ENCODE measurements at places on chromosomes 3 and 15.

DNA sequence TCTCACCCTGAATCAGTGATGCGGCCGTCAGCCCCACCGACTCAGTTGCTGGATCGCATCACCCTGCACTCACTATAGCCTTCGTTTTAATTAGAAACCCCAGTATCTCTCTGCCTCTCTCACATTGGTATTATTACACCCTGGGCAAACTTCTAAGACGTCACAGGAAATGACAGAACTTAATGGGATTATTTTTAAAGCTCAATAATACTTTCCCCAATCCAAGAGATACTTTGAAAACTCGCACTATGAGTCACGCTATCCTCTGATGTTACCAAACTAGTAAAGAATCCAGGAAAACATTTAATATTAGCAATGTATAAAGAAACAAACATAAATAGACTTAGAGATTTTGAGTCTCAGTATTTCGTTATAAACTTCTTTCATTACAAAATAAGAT, 36.6 kb downstream of the RUBCN start:
- no peak for DNase-seq

- no peak for DNase-seq
Observed at GRCh38 chr3:3189961-3190360, 10.5 kb upstream of the CRBN start.

DNA sequence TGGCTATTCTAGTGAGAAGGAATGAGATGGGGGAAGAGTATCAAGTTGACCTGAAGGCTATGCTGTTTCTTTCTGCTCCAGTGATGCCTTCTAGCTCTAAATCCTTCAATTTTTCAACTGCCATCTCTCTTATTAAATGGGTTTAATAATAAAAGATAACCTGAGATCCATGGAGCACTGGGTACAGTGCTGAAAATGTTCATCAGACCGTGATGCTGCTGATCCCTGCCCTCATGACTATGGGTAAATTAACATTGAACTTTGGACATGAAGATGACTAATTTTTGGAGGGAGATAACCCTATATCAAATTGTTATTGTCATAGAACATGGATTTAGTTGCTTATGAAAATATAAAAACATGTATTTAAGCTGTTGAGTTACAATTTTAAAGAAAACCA, 27.7 kb upstream of the SLC2A2 start:
- no peak for DNase-seq

- DNase-seq, result no peak
Observed at GRCh38 chr15:98937413-98938104, 70.0 kb downstream of the PGPEP1L start.

DNA sequence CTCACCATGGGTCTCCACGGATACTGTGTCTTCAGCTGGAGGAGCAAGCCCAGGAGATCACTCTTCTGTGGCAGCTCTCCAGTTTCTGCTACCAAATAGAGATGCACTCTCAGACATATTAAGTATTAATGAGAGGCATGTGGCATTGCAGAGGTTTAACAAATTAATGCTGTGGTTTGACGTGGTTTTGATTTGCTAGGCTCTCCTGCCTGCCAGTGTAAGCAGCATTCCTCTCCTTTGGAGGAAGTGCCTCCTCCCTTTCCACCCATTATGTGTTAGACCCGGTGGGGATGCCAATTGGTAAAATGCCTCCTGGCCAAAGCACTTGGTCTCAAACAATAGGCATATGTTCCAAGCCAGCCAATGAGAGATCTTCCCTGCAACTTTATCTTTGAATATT, 124.8 kb downstream of the MYLK start:
- DNase-seq, result no peak

GRCh38 chr3:52805270-52806039, 10.9 kb downstream of the ITIH3 start:
- no peak for DNase-seq

GRCh38 chr15:25710184-25710583, 152.9 kb downstream of the ATP10A start:
- no peak for DNase-seq

DNA sequence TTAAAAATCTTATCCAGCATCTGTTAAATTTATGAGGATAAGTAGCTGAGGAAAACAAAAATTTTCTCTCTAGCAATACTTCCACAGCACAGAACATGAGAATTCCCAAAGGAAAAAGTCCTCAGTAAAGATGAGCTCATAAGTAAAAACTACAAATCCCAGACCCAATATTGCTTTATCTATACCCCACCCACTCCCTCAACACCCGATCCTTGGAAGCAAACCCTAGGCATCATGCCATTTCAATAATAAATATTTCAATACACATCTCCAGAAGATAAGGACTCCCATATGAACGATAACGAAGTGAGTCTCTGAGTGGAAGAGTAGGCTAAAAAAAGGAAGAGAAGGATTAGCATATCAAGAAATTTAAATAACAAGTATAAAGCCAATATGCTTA, 8.3 kb upstream of the PRR20G start:
- DNase-seq, result no peak

GRCh38 chr15:27743638-27744037, 355.5 kb downstream of the OCA2 start:
- DNase-seq, result no peak

GRCh38 chr3:195133013-195133412, 137.9 kb downstream of the XXYLT1 start:
- DNase-seq, result no peak

GRCh38 chr3:32460031-32460749, 42.5 kb downstream of the CMTM6 start:
- DNase-seq, result no peak

- no peak for DNase-seq
Observed at GRCh38 chr15:70604666-70605315, 158.6 kb downstream of the UACA start.

- no peak for DNase-seq
Observed at GRCh38 chr15:23483821-23484299, 36.8 kb upstream of the GOLGA6L2 start.

- DNase-seq, result no peak
Observed at GRCh38 chr15:52208306-52208946, 17.2 kb upstream of the GNB5 start.

GRCh38 chr15:96047255-96047931, 283.1 kb upstream of the NR2F2 start:
- DNase-seq, result no peak

DNA sequence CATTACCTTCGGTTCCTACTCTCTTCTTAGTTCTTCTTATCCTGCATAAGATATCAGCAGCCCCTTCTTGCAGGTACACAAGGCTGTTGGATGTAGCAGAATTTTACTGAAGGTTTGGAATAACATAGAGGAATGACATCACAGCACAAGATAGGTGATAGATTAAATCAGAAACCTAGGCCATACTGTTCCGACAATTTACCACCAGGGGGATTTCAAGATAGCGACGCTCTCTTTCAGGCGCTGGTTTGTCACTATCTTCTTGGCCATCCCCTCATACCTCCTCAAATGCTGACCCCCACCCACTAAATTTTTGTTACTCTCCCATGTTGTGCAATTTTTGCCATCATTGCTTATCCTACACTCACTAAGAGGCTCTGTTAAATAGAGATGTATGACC, 3.5 kb downstream of the SIDT1 start:
- DNase-seq, result no peak

- DNase-seq, result no peak
Observed at GRCh38 chr3:5699811-5700210, 512.3 kb downstream of the EDEM1 start.

GRCh38 chr3:177948716-177949425, 587.4 kb upstream of the KCNMB2 start:
- no peak for DNase-seq

DNA sequence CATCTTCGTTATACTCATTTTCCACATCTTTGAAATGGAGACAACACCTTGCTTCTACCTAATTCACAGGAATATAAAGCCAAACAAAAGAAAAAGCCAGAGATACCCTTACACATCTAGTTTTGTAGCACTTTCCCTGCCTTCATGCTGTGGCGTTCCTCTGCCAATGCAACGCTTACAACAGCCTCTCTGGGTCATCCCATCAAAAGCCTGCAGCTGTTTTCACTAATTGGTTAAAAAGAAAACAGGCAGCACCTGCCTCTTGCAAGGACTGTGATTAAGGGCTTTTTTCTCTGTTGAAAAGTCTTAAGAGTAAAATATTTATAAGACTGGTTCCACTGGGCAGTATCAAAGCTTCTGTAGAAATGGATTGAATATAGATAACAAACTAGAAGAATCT, 120.3 kb downstream of the FMN1 start:
- no peak for DNase-seq

DNA sequence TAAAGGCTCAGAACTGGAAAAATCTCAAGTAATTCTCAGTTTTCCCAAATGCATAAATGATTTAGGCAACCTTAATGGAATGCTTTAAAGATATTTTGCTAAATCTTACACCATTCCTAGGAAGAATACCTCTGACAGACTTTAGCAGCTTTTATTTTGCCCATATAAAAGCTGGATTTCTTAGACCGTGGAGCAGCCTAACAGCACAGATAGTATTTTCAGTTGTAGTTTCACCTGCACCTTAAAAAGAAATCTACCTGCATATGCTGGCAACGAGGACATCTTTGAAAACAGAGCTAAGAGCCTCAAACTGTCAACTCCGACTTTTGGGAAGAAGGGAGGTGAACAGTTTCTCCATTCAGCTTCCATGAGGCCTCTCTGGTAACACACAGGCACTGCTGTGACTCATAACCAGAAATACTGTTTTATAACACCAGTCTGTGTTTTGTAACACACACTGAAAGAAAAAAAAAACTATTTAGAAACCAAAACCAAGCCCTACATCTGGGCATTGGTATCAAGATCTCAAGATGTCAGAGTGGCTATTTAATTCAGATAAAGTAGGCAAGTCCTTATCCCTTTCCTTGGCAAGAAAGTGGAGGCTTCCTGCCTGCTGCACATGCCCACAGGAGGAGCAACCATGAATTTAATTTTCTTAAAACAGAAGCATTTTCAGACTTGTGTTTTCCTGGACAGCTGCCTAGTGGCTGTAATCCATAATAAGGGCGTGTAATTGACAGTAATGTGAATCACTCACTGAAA, 181.5 kb upstream of the ICE2 start:
- DNase-seq, result peak; percentile 6

DNA sequence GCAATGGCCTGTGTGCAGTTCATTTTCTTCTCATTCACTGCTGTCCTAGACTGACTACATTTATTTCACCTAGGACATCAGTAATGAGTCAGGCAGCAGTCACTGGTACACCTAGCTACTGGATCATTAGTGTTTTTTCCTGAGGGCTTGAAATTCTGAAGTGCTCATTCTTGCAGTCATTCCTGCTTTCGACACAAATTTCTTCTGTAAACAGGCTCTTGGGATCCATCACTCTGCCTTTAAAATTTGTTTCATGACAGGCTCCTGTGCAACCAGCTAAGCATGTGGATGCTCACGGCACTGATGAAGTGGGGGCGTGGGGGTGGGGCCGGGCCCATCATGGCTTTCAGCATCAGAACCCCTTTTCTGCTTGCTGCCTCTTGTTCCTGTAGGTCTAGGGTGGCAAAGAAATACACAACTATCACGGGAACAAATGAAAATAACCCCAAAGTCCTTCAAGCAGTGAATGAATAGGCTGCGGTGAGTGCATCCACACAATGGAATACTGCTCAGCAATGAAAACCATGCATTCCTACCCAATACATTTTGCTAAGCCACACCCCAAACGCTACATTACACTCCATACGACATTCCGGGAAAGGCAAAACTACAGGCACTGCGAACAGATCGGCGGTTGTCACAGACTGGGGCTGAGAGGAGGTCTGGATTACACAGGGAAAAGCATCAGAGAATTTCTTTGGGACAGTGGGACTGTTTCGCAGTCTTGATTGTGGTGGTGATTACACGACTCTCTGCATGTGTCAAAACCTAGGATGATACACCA, 9.3 kb upstream of the MELTF start:
- DNase-seq, result no peak
